ENCODE measurements at places on chromosomes 5 and 9.

GRCh38 chr5:72314571-72315172, 5.4 kb downstream of the MRPS27 start:
- DNase-seq = no peak

DNA sequence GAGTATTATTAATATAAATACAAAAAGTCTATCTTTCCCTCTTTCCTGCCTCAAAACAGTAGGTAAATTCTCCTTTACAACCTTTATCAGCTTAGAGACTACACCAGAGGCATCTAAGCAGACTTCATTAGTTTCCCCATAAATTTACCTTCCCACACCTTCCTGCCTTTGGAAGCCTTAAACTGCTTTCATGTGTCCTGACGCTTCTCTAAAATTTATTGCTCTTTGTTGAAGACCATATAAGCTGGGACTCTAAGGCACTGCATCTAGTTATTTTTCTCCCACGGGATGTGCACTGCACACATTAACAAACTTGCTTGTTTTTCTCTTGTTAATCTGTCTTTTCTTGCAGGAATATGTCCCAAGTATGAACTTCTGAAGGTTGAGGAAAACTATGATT, 51.8 kb downstream of the DEPDC1B start:
- no peak for DNase-seq

DNA sequence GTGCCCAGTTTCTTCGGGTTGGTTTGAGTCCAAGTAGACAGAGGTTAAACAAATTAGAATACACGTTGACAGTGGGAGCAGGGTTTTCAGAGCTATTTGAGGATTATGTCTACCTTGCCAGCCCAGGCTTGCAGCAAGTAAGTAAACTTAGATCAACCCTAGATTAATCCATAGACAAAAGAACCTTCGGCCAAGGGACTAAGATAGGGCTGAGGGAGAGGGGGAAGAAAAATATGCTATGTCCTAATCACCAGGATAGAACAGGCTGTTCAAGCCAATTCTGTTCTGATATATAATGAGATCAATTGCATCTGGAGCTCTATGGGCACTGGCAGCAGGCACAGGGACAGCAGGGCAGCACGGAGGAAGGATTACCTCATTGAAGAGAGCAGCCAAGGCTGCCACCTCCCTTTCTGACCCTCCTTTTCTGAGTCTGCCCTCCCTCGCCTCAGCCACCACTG, 377.7 kb downstream of the PIK3R1 start:
- no peak for DNase-seq

DNA sequence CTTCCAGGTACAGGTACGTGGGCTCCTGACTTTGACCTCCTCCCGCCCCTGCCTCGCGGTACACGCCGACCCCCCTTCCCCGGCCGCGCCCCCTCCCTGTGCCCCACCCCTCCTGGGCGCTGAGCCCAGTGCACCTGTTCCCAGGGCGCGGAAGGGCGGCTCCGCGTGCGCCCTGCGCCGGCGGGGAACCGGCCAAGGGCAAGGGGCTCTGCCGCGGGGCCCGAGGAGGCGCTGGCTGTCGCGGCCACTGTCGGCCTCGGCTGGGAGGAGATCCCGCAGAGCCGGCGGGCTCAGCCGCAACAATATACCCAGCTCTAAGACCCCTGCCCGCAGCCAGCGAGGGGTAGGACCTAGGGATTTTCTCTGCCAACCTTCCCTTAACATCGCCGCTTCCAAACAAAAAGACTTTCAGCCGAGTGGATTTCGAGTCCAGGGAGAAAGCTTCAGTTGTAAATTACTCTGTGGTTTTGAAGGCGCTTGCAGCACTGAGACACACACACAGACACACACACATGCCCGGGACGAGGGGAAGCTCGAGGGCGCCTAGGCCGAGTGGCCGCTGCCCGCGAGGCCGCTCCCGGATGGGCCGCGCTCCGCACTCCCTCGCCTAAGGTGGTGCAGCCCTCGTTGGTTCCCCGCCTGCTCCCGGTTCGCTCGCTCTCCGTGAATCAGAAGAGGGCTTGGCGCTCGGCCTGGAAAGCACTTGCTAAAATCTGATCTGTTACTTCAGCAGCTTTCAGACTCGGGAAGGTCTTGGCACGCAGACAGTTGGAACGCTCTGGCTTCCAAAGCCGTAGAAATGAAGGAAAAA, 1.2 kb downstream of the FGF18 start:
- peak; percentile 28 for DNase-seq

DNA sequence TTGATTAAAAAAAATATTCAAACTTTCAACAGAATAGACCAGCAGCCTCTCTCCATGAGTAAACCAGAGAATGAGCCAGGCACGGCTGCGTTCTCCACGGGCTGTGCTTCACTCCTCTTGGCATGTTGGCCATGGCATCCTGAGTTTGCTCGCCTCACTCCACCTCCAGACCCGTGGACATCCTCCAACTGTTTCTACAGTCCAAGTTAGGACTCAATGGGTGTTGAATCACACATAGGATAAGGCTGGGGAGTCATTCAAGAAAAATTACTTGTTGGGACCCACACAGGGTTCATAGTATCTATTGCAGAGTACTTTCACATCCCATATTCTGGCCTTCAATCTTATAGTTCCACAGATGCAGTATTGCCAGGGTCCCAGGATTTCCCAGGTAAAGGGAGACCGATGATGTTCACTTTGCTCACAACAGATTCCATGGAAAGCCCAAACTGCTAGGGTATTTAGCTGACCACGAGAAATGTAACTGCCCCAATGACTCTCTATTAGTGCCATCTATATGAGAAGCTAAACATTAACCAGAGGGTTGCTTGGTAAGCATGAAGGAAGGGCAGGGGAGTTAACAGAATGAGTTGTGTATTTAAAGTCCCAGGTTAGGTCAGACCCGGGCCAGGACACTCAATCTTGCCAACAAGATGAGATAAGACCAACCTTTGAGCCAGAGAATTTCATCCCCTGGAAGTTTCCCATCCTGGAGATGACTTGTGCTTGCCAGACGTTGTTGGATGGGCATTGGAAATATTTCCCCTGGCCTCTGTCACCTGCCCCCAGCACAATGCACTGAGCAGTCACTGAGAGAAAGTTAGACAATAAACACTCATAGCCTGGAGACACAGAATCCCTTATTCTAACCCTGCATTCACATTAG, 19.7 kb upstream of the GDA start:
- DNase-seq = no peak

DNA sequence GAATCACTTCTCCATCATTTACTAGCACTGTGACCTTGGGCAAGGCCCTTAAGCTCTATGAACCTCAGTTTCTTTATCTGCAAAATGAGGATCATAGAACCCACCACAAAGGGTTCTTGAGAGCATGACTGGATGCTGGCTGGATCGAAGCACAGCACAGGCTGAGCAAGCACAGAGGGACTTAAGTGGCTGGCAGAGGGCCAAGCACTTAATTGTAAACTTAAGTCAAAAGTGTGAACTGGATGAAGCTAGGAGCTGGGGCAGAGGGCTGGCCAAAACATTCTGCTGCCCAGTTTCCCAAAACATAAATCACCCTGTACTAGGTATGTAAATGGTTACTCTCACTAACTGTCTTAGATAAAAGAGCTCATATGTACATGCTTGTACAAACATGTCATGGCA, 112.3 kb upstream of the WWC1 start:
- DNase-seq = no peak

GRCh38 chr9:107856633-107857032, 367.1 kb upstream of the KLF4 start:
- DNase-seq = no peak

GRCh38 chr5:1465966-1466471, 20.8 kb upstream of the SLC6A3 start:
- no peak for DNase-seq

DNA sequence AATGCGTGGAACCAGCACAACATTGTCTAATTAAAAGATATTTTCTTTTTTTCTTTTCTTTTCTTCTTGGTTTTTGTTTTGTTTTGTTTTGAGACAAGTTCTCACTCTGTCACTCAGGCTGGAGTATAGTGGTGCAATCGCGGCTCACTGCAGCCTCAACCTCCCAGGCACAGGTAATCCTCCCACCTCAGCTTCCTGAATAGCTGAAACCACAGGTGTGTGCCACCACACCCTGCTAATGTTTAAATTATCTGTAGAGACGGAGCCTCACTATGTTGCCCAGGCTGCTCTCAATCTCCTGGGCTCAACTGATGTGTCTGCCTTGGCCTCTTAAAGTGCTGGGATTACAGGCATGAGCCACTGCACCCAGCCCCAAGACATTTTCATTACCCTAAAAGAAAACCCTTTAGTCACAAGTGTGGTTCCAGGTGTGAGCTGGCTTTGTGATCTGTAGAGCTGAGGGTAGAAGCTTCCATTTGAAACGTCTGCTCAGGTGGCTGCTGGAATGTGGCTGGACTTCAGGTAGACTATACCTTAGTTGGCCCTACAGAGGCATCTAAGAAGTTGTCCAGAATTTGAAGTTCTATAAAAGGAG, 19.1 kb upstream of the NEK6 start:
- no peak for DNase-seq

GRCh38 chr5:149141957-149142851, 911 bp downstream of the ABLIM3 start:
- no peak for DNase-seq

DNA sequence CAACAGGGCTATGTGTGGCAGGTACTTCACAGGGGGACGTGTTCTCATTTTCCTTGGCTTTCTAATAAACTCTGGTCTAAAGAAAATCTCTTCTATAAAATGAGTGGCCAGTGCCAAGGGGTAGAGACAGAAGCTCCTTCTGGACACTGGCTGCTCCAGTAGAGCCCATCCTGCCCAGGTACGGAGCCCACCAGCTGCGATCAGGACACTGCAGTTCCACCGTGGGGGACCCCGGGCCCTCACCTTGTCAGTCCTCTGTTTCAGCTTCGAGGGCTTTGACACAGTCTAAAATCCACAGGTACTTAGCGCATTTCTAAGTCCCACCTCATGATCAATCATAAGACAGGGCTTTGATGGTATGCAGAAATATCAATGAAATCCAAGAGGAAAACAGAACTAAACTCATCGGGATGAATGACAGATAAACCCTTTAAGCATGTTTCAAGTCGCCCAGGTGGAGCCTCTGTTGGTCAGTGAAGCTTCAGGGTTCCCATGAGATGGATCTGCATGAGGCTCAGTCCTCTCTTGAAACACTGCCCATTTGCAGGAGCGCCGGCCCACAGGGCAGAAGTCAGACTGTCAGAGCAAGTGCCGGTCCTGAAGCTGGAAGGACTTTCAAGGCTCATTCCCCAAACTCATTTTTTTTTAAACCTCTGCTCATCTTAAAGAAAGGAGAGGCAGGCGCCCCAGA, 20.3 kb upstream of the TERT start:
- DNase-seq = no peak

GRCh38 chr9:18746631-18747030, 272.7 kb downstream of the ADAMTSL1 start:
- DNase-seq = no peak

DNA sequence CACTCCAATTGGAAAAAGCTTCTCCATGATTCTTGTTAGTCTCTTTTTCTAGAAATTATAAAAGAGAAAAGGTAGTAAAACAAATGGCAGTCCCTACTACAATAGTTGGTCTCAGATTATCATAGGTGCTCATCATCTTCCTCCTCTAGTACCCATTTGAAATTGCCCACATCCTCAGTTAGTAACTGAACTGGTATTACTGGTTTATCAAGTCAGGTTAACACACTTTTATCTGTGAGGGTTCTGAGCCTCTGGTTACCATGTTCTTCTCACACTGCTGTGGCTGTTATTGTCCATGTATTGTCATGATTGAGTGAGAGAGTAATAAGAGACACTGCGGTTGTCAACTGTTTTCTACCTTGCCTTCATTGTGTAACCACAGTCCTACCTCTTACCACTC, 901.7 kb downstream of the TLE1 start:
- no peak for DNase-seq

- no peak for DNase-seq
These were observed 187.7 kb downstream of the NTRK2 start for GRCh38 chr9:84857211-84857610.

GRCh38 chr9:3793971-3794383, 268.2 kb upstream of the RFX3 start:
- DNase-seq = no peak

DNA sequence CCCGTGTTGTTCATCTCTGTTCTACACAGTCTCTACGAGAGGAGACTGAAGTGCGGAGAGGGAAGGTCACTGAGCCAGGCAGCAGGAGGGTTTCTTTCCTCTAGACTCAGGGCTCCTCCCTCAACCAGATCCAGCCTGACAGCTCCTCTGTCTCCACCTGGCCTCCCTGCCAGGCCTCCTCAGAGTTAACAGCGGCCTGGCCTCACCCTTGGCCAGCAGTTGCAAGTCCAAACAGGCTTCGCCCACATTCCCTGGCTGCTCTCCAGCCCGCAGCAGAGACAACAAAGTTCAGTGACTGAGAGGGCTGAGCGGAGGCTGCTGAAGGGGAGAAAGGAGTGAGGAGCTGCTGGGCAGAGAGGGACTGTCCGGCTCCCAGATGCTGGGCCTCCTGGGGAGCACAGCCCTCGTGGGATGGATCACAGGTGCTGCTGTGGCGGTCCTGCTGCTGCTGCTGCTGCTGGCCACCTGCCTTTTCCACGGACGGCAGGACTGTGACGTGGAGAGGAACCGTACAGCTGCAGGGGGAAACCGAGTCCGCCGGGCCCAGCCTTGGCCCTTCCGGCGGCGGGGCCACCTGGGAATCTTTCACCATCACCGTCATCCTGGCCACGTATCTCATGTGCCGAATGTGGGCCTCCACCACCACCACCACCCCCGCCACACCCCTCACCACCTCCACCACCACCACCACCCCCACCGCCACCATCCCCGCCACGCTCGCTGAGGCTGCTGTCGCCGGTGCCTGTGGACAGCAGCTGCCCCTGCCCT, at the start of gene HRCT1:
TSS of gene HRCT1 (plus strand) at position 291 of the 768 bp plus-strand sequence. CDS start at position 377, 86 bp downstream.
- DNase-seq = no peak

- no peak for DNase-seq
These were observed at the start of gene PHF19 for GRCh38 chr9:120876842-120877240. TSS of gene PHF19 (minus strand) at chr9:120877188. CDS start at chr9:120874741, 2,447 bp downstream.

- DNase-seq = no peak
These were observed 19.7 kb downstream of the RIOK2 start for GRCh38 chr5:97163360-97163764.

- DNase-seq = no peak
These were observed 80.1 kb upstream of the TNFAIP8 start for GRCh38 chr5:119275601-119276173.

- no peak for DNase-seq
These were observed 366.0 kb downstream of the ARRDC3 start for GRCh38 chr5:91016954-91017700.

GRCh38 chr5:76675364-76675763, 40.6 kb upstream of the F2R start:
- no peak for DNase-seq

DNA sequence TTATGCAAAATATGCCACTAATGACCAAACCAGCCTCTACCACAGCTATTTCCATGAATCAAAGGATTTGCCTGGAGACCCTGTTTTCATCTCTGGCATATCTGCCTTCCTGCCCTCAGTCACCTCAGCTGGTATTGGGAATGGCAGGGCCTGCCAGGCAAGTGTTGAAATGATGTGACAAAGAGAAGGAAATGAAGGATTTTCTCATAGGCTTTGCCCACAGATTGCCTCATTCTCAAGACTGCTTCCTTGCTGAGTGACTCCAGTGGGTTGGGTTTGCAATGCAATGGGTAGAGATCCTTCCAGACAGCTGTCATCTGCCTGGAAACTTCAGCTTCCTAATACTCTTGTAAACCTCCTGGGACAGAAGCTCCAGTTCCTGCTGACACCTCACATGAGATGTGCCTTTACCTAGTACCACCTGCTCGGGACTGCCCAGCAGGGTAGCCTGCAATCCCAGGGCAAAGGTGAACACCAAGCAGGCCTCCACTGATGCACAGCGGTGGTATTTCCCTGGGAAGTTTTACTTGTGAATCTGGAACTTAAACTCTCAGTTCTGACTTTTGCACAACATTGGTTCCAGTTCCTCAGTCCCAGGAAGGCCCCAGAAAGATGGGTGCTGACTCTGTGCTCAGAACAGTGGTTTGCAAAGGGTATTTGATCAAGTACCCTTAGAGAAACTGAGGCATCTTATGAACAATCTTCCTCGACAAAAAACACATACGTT, 64.8 kb upstream of the SLC1A1 start:
- no peak for DNase-seq

All from SK-N-MC (cell line).